ENCODE measurements at places on chromosomes 3 and 15.

GRCh38 chr3:142680710-142681109 is 43.1 kb upstream of the TRPC1 start:
- DNase-seq, result no peak

DNA sequence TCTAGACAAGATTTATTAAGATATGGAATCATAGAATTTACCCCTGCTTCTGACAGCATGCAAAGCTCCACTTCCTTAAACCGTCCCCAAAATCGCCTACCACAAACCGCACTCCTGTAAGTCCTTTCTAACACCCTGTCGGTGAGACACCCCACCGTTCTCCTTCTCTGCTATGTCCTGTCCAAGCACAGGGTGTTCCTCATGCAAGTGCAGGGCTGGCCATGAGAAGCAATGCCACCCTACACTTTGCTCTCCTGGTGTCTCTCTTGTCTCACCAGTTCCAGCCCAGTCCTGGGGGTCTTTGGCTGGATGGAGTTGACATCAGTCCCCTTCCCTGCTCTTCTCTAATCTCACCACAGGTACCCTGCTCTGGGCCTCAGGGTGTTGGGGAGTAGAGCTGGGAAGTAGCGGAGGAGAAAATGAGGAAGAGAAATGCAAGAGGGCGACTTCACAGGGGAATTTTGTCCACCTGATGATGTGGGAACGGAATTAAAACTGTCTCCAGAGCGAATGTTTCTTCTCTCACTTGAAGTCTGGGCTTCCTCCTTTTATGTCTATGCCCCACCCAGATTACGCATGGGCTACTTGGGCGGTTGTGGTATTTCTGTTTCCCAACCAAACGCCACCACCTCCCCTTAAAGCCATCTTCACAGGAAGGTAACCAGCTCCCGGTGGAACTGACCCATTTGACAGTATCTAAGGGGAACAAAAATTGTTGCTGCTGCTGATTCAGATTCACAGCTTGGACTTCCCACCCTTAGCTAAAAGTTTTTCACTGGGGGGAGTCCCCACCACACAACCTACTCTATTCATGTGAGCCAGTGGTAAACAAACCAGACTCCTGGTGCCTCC is 49.9 kb downstream of the CASR start:
- no peak for DNase-seq

- no peak for DNase-seq
Observed at GRCh38 chr3:66004244-66004643, 34.5 kb downstream of the MAGI1 start.

- DNase-seq, result no peak
Observed at GRCh38 chr15:90030376-90030775, 29.3 kb downstream of the ZNF710 start.

- DNase-seq, result no peak
Observed at GRCh38 chr15:69092159-69092558, 68.3 kb upstream of the GLCE start.

GRCh38 chr15:27587810-27588209 is 511.3 kb downstream of the OCA2 start:
- DNase-seq, result no peak

- DNase-seq, result no peak
Observed at GRCh38 chr15:68322796-68323195, 45.3 kb downstream of the FEM1B start.

- DNase-seq, result no peak
Observed at GRCh38 chr3:69591164-69591736, 148.0 kb upstream of the MITF start.

DNA sequence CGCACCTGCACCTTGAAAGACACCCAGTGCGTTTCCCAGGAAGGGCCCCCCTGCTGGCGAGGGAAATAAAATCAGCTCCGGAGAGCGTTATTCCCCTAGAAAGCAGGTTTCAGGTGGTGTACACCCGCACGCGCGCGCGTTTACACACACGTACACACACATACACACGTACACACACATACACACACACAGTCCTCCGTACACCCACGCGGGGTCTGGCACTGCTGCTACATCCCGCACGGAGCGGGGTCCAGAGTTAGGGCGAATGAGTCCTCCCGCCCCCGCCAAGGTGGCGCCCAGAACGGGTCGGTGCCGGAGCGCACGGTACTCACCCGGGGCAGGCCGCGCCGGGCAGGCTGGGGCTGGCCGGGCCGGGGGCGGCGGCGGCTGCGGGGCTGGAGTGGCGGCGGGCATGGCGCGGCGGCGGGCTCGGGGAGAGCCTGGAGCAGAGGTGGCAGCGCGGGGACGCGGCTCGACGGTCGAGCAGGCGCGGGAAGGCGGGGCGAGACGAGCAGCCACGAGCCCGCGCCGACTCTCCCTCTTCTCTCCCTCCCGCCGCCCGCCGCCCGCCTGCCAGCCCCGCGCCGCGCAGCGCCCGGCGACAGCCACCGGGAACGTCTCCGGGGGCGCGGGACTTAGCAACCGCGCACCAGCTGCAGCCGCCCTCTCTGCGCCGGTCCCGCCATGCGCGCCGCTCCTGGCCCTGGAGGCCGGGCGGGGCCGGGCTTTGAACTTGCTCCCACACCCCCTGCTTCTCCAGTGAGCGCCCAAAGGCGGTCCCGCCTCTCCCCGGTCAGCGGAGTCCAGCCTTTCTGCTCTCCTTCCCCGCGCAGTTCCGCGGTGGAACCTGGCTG is at the start of gene DCLK3:
DCLK3 (minus strand) TSS at position 704 of the 854 bp plus-strand sequence; CDS start at position 414, 290 bp downstream.
- no peak for DNase-seq

GRCh38 chr3:104805042-104805441 is 561.7 kb upstream of the ALCAM start:
- DNase-seq, result no peak

All from activated gamma-delta T cell (primary cell).